ENCODE measurements at places on chromosomes 16 and 17.

- DNase-seq: no peak
Observed at GRCh38 chr17:64507413-64507782, 621 bp downstream of the CEP95 start.

GRCh38 chr17:30000001-30000754, 58.7 kb downstream of the EFCAB5 start:
- no peak for DNase-seq

DNA sequence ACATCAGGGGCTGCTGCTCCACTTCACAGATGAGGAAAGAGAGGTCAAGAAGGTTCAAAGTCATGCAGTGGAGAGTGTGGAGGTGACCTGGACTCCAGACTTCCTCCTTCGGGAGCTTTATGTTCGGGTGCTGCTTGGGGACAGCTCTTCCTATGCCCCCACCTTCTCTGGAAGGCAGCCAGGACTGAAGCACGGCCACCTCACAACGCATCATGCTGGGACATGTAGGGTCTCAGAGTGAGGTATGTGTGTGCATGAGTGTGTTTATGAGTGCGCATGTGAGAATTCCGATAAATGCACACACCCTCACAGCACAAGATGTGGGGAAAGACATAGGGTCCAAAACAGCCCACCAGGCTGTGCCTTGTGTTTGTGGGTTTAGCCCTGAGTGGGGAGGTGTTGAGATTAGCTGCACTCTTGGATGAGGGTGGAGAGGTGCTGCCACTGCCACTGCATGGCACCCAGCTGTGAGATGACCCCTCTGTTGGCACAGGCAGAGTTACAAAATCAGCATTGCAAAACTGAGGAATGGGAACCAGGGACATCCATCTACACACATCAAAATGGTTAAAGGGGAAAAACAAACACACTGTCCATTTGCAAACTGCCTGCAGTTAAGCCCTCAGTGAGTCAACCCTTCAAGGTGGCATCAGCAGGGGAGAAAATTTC, 367.4 kb downstream of the SEC14L1 start:
- no peak for DNase-seq

- DNase-seq: no peak
Observed at GRCh38 chr17:44394833-44395232, 5.4 kb upstream of the ITGA2B start.

GRCh38 chr17:78291944-78292910, 60.8 kb downstream of the TMEM235 start:
- peak; percentile 91 for DNase-seq

DNA sequence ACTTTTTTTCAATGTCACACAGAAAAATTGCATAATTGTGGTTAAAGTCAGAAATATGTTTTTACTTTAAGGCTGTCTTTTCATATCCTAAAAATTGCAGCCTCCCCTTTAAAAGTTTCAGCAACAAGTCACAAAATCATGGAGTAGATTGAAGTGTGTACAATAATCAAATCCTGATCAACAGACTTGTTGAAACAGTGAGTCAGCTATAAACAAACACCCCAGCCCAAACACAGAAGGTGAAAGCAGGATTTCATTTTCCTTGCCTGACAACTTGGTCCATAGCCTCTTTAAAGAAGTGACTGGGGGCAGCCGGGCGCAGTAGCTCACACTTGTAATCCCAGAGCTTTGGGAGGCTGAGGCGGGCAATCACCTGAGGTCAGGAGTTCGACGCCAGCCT, 59.9 kb downstream of the WNT3 start:
- DNase-seq: no peak

DNA sequence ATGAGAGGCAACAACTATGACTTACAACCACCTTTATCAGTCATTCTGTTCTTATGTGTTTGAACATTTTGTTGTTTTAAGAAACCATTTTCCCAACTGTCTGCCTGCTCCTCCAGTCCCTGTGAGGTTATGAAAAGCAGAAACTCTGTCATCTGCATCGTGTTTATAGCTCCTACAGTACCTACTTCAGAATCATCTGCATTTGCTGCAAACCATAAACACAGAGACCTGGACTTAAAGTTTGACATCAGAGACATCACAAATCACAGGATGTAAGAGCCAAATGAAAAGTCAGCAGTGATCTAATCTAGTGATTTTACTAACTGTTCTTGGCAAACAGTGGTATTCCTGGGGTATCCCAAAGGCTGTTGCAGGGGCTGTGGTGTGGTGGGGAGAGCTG, 55.2 kb downstream of the CDH11 start:
- no peak for DNase-seq

- DNase-seq: no peak
Observed at GRCh38 chr16:86240716-86241363, 269.5 kb upstream of the FOXF1 start.

- no peak for DNase-seq
Observed at GRCh38 chr17:9363440-9364350, 211.9 kb downstream of the STX8 start.

DNA sequence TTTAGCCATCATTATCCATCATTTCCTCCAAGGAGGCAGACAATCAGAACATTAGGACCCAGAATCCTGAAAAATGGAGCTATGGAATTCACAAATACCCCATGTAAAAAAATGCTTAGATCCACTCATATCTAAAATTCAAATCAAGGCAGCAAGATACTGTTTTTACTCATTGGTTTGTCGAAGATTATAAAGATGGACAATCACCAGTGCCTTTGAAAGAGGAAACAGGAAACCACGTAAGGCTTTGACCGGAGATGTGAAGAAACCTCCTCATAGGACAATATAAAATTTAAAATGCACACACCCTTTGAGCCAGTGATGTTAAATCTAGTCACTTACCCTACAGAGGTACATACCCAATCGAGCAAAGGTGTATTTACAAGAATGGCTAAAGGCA, 130.0 kb downstream of the XYLT1 start:
- DNase-seq: no peak

- DNase-seq: peak; percentile 55
Observed at GRCh38 chr16:21159281-21159951, 942 bp downstream of the LDAF1 start.

DNA sequence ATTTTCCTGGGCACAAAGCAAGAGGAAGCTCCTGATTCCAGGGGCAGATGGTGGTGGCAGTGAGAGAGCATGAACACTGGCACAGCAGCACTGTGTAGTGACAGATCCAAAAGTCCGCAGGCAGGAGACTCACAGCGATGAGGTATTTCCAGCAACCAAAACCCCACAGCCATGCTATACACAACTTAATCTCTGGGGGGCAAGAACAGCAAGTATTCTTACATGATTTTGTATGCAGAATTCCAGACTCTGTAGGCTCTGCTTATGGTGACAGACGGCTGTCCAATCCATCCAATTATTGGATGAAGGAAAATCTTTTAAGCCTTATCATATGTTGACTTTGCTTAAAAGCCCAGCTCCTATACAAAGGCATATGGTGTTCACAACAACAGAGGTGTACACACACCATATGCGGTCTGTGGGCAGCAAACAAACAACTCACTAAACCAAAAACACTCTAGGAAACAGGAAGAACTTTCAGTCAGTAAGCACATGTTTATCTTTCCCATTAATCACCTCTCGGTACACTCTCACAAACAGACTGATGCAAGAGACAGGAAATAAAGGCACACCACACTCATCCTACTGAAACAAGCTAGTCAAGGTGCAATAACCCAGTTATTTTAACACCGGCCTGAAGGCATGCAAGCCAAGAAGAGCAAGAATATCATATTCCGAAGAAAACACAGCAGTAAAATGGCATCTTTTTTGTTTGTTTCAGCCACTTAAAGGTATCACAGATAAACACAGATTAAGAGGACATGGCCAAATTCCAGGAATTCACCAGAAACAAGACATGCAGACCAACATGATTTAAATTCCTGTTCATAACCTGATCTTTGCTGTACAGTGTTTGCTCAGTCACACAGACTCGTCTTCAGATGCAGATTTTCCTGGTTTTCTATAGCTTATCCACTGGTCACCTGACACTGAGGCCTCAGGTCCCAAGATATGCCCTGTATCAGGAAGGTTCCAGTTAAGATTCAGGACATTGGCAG, 47.8 kb downstream of the ERN1 start:
- no peak for DNase-seq

DNA sequence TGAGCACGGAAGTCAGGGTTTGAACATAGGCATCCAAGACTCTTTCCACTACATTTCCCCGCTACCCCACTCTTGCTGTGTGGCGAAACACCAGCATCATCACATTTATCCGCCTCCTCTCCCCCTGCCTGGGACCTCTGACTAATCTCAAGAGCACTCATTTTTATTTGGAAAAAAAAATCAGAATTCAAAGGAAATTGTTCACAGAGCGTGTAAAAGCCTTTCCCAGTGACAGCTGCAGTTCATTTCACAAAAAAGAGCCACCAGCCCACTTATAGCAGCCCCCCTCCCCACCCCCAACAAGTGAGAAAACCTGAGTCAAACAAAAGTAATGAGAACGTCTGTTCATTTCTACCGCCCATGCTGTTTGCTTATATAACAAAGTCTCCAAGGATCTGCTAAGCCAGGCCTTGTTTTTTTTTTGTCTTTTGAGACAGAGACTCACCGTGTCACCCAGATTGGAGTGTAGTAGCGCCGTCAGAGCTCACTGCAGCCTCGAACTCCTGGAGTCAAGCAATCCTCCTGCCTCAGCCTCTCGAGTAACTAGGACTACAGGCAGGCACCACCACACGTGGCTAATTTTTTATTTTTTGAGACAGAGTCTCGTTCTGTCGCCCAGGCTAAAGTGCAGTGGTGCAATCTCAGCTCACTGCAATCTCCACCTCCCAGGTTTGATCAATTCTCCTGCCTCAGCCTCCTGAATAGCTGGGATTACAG, 48.3 kb upstream of the HAPSTR1 start:
- no peak for DNase-seq

GRCh38 chr17:10613775-10614513, 43.2 kb downstream of the MYH3 start:
- no peak for DNase-seq

DNA sequence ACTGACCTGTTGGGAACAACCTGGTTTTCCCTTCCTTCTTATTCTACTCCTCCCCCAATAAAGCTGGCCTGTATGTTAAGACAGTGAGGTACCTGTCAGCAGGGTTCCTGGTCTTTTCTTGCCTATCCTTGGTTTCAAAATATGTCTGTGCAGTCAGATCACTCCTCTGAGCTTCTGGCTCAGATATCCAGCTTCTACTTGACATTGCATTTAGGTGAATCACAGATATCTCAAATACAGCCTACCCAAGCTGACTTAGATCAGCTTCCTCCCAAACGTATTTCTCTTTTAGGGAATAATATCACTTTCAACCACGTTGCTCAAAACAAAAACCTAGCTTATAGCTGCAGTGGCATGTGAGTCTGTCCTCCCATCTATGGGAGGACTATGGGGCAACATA, 48.7 kb downstream of the TEX14 start:
- no peak for DNase-seq

DNA sequence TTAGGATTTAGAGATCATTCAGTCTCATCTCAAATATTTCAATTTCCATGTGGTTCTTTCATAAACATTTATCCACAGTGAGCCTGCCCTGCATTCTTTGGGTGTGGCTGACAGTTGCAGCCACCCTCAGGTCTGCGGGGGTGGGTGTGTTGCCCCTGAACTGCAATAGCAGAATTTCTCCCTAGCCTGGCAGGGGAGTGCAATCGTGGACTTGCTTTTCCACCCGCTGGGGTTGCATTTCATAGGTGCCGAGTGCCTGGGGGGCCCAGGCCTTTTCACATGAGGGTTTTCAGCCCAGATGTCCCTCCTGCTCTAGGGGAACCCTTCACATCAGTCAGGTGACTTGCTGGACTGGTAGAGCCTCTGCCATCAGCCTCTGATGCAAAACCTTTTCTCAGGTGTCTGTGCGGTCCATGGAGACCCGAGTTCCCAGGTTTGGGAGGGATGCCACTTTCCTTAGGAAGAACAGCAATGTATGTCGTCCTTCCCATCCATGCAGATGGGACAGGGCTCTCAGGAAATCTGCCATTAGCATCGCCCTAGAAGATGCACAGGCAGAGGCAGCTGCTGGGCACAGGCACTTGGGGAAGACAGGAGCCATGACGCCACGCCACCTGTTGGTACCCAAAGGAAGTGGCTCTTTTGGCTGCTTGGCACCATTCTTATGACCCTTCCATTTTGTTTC, 2.4 kb upstream of the USP36 start:
- no peak for DNase-seq

GRCh38 chr16:979147-979546, 2.4 kb upstream of the SOX8 start:
- DNase-seq: no peak

- DNase-seq: no peak
Observed at GRCh38 chr16:31179219-31179746, 656 bp upstream of the FUS start.

DNA sequence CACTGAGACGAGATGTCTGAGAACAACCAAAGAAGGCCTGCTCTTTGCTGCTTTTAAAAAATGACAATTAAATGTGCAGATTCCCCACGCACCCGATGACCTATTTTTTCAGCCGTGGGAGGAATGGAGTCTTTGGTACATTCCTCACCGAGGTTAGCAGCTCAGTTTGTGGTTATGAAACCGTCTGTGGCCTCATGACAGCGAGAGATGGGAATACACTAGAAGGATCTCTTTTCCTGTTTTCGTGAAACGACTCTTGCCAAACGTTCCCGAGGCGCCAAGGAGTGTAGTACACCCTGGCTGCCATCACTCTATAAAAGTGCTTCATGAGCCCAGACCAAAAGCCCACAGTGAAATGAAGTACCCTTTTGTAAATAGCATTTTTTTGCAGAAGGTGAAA, 87.8 kb downstream of the CRISPLD2 start:
- no peak for DNase-seq

DNA sequence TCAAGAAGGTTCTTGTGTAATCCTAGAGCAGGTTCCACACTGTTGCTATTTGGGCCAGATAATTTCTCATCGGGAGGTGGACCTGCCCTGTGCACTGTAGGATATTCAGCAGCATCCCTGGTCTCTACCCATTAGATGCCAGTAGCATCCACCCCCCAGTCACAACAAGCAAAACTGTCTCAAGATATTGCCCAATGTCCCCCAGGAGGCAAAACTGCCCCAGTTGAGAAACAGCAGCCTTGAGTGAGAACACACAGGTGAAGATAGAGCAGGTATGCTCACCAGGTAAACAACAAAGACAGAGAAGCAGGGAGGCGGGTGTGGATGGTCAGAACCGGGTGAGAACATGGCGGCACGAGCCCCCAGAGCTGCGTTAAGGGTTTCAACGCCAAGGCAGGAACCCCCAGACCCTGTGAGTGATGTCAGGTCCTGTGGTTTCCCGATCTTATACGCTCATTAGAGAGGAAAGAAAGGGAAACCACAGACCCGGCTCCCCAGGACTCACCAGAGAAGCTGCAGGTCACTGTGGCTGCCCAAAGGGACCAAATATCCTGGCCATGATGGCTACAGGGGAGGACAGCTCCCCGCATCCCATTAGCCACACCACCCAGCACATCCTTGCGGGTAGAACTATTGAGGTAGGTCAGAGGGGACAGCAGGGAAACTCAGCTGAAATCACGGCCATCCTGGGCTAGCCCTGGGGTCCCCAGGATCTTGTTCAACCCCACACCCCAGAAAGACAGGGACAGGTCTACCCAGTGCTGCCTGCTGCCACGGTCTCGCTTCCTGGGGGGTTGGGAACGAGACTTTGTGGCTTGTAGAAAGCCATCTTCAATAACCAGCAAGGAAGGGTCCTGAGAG, 21.2 kb downstream of the CDC42EP4 start:
- DNase-seq: no peak

All from right lobe of liver (tissue), 6 donors.